Stimulated activated CD4-positive, alpha-beta T cell treated with anti-CD3 and anti-CD28 coated beads, Interleukin-12 subunit alpha, Interleukin-12 subunit beta, amount 100 ng/mL, for 48 hours (primary cell): ENCODE measurements at places on chromosomes 13 and 19.

GRCh38 chr13:51552027-51552426 lies 32.2 kb upstream of the WDFY2 start:
- DNase-seq, result no peak

- DNase-seq, result no peak
Observed at GRCh38 chr19:7272856-7273578, 21.2 kb downstream of the INSR start.

GRCh38 chr19:1511318-1512317 lies 1.2 kb downstream of the ADAMTSL5 start:
- DNase-seq, result no peak

GRCh38 chr13:26022538-26023292 lies 29.1 kb downstream of the SHISA2 start:
- no peak for DNase-seq

GRCh38 chr13:35979361-35979951 lies 151.7 kb downstream of the DCLK1 start:
- DNase-seq, result no peak

- DNase-seq, result no peak
Observed at GRCh38 chr13:110067355-110068175, 239.4 kb downstream of the COL4A1 start.

DNA sequence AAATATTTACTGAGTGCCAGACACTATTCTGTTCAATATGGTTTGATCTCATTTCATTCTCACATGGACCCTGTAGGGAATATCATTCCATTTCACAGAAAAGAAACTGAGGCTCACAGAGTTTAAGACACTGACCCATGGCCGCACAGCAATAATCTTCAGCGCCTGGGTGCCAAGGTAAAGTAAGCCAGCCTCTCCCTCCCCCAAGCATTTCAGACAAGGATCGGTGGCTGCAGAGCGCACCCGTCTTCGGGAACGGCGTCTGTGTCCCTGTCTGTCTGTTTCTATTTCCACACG lies 4.3 kb upstream of the PDE4A start:
- no peak for DNase-seq

DNA sequence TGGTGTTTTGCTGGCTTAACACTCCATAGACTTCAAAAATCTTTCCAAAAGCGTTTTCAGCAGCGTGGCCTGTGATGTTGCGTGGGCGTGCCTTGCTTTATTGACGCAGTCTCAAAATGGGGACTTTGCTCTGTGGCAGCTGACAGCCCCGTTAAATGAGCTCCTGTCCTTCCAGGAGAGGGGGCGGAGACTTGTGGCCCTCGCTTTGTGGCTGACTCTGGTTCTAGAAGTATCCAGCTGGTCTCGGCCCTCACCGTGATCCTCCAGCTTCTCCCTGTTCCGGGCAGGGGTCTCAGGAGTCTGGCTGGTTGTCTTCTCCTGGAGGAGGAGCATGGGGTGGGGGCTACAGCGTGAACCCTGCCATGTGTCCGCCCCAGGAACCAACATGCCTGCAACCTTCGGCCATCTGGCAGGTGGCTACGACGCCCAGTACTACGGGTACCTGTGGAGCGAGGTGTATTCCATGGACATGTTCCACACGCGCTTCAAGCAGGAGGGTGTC lies 8.4 kb upstream of the ZNF554 start:
- DNase-seq, result no peak

- DNase-seq, result no peak
Observed at GRCh38 chr13:108439556-108439955, 170.0 kb downstream of the TNFSF13B start.

DNA sequence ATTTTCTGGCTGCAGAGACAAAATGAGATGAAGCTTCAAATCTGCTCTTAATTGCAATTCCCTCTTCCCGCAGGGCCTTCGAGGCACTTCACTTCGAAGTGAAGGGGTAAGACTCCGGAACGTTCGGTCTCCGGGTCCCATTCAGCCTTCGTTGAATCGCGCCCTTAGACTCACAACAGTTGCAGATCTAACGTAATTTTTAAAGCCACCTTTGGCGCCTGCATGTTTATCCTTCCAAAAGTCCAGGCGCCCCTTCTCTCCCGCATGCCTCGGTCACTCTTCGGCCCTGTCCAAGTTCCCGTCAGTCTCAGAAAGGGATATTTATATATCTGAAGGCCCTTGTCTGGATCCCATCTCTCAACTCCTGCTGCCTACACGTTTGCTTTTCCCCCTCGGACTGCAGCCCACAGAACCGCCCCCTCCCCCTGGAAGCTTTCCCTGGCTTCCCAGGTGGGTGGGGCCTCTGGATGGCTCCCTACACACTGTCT lies 915 bp upstream of the KCTD12 start:
- no peak for DNase-seq

- no peak for DNase-seq
Observed at GRCh38 chr19:49848938-49849337, 2.0 kb upstream of the PTOV1 start.

GRCh38 chr19:40739030-40739839 lies 11.0 kb downstream of the ACTMAP start:
- no peak for DNase-seq

- no peak for DNase-seq
Observed at GRCh38 chr13:53189162-53189561, 160.5 kb downstream of the OLFM4 start.

DNA sequence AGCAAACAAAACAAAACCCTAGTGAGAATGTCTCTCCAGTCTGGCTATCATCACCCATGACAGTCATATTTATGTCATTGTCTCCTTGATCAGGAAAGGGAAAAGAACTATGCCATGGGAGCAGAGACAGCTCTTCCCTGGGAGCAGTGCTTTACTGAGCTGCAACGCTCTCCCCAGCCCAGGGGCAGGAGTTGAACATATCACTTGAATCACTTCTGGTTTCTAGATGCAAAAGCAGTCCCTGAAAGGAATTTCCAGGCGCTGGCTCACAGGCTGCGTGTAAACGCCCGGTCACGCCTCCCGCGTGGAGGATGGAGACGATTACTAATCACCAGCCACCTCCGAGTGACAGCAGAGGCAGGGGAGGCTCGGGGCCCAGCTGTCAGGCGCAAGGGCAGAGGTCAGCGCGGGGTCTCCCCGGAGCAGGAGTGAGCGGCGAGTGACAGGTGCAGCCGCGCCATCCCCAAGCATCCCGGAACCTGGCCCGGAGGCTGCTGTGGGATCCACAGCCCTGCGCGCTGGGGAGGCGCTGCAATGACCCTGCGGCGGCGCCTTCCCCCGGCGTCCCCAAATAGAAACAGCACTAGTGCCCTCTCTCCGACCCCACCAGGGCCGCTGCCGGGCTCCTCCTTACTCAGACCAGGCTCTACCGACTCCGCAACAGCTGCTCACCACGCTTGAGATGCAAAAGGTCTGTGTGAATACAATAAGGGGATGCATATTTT lies 23.5 kb upstream of the DCLK1 start:
- DNase-seq, result no peak

DNA sequence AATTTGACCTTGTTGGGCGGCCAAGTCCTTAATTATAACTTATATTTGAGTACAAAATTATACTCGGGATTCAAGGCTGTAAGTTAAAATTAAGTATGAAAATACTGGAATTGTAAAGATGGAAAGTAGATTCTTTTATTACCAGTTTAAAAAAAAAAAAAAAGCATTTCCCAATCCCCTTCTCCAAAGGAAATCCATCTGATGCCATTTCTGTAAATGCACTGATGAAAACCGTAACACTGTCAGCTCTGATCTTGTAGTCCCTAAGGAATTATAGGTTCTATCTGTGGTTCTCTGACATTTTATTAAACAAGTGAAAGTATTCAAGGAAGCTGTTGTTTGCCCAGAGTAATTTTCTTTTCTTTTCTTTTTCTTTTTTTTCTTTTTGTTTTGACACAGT lies 41.6 kb upstream of the HNRNPA1L2 start:
- DNase-seq, result no peak
